Stimulated activated CD8-positive, alpha-beta memory T cell treated with anti-CD3 and anti-CD28 coated beads, Interleukin-15, amount 100 ng/mL, for 24 hours (primary cell): ENCODE measurements at places on chromosomes 6 and 20.

DNA sequence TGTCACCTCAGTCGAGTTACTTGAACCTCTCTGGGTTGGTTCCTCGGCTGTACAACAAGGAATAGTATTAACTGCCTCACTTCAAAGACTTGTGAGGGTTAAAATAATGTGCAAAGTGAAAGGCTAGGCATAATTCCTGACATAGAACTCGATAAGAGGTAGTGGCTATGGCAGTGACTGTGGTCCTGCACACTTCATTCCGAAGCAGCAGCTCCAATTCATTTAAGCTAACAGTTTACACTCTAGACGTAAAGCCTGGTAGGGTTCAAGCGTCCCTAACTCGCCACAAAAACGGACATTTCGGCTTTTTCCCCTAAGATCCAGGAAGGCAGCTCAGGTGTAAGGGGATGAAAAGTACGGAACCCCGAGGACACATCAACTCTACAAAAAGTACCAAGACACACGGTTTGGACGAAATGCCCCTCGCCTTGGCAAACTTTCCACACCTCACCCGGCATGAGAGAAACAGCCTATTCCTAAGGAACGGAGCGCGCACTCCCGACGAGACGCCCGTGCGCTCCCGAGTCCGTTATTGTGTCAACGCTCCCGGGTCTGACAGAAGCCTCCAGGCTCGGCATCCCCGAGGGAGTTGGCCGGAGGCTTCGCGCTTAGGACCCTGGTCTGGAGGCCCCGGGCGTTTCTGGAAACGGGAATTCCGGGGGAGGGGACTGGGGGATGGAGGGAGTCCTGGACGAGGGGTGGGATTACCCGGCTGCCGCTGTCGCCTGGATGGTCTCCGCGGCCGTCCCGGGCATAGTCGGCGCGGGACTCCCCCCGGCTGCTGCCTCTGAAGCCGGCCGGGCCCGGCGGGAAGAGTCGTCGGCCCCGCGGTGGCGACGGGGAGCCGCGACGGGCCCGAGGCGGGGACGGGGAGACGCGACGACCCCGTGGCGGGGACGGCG is 937 bp downstream of the ZNF318 start:
- DNase-seq, result no peak

DNA sequence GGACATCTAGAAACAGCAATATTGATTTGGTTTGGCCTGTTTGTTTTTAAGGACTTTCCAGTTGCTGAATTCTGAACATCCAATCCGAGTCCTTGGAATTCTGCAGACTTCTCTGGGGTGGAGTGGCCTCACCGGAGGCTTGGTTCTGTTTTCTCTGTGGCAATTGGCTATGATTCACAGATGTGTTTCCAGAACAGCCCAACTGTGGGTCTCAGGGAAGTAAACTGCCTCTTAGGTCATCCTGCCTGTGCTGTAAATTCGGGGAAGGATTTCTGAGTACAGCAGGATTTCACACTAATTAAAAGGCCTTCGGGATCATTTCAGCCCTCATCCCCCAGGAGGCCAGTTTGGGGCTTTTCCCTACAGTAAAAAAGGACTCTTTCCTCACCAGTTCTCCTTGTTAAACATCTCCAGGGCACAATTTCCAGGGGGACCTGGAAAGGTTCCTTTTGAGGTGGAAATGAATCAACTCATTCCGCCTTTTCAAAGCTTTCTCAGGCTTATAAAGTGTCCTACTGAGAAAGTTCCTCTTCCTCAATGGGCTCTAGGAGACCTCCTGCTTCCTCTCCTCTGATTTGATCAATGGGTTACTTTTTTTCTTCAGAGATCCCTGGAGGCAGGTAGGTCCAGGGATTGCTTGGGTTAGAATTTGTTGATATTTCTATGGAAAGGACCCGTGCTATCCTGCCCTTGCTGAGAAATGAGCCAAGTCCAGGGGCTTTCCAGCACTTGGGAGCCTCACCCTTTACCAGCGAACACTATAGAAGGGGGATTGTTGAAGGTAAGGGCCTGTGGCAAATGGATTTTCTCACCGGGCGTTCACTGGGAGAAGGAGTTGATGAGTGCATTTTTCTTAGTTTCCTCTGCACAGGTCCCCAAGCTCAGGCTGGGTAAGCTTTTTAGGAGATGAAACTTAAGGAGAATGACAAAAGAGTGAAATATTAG is 114.6 kb downstream of the CLIC5 start:
- no peak for DNase-seq

- DNase-seq, result no peak
Observed at GRCh38 chr20:13681248-13682125, 42.8 kb upstream of the TASP1 start.

- no peak for DNase-seq
Observed at GRCh38 chr20:18688676-18689075, 100.8 kb downstream of the DTD1 start.

GRCh38 chr20:46936415-46937156 is 41.9 kb downstream of the EYA2 start:
- DNase-seq, result no peak

- DNase-seq, result no peak
Observed at GRCh38 chr6:8084586-8084985, 17.8 kb downstream of the EEF1E1 start.

DNA sequence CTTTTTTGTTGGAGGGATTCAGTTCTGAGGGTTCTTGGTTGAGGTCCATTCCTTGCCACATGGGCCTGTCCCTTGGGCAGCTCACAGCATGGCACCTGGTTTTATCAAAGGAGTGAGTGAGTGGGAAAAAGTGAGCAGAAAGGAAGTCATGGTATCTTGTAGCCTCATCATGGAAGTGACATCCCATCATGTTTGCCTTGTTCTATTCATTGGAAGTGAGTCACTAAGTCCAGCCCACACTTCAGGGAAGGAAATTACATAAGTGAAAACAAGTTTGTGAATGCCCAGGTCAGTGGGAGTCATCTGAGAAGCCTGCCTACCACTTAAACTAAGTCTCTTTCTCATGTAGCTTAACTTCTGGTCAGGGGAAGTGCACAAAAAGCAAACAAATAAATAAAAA is 32.8 kb upstream of the ZNFX1 start:
- DNase-seq, result no peak

GRCh38 chr6:10112871-10113549 is 301.9 kb downstream of the TFAP2A start:
- DNase-seq, result no peak

- DNase-seq, result no peak
Observed at GRCh38 chr20:44495257-44495656, 19.6 kb downstream of the TTPAL start.

- DNase-seq, result no peak
Observed at GRCh38 chr6:23964865-23965264, 161.2 kb upstream of the NRSN1 start.

DNA sequence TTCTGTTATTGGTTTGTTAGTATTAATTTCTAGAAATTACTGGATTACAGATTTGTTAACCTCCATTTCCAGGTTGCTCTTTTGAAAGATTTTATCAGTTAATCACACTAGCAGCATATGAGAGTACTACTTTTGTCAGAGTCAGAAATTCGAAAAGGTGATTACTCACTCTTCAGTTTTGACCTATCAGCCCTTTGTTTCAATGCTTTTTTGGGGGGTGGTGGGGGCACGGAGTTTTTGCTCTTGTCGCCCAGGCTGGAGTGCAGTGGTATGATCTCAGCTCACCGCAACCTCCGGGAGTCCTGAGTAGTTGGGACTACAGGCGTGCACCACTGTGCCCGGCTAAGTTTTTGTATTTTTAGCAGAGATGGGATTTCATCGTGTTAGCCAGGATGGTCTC is 149.2 kb downstream of the JARID2 start:
- no peak for DNase-seq

DNA sequence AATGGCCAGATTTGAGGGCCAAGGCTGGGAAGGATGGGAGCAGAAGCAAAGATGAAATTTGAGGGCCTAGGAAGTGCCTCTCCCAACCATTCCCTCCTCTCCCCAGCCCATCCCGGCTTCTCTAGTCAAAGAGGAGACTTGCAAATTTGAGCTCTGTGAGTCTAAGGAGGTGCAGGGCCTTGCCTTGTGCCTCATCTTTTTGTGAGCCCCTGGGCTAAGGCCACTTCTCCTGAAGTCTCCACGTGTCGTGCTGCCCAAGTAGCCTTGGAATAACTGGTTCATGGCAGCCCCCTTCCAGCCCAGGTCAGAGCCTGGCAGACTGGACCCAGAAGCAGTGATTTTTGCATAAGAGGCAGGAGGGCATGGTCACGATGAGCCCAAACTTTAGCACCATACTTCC is 6.7 kb downstream of the PTGIS start:
- no peak for DNase-seq

DNA sequence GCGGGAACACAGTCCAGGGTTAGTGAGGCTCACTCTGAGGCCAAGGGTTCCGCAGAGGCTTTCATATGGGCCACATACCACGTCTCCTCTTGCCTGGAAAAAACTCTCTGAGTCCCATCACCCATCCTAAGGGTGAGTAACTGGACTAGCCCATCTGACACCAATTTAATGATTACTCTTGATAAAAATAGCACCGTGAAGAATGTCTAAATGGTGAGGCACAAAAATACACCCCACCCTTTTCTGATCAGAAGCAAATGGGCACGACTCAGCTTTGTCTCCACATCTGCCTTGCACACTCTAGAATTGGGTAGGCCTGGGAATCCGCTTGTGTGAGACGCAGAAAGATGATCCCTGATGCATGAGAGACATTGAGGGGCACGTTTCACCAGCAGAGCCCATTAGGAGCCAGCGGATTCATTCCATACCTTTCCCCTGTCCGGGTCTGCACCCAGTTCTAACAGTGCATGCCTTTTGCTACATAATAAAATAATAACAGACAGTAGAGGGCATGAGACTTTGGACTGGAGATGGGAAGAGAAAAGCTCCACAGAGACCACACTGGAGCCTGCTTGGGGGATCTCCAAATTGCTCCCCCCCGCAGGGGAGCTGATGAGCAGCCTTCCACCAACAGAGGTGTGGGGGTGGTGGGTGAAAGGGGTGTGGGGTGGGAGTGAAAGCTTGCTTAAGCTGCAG is 110.0 kb upstream of the KCNK16 start:
- DNase-seq, result no peak

DNA sequence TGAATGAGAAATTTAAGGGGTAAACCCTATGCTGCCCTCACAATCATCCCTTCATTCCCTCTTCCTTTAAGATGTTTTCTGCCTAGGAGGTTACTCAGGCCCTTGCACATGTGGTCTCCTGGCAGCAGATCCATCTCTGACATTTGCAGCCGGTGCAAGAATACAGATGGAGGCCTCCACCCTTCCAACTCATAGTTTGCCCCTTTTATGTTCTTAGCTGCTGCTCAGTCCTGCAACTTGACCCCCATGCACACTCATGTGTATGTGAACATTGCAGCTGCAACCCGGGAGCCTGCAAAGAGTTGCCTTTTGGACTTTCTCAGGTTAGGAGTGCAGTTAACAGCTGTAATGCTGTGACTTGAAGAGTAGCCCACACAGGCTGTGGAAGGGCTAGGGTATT is 131.9 kb upstream of the SGK1 start:
- no peak for DNase-seq

- no peak for DNase-seq
Observed at GRCh38 chr6:106591111-106591825, 38.0 kb downstream of the RTN4IP1 start.

DNA sequence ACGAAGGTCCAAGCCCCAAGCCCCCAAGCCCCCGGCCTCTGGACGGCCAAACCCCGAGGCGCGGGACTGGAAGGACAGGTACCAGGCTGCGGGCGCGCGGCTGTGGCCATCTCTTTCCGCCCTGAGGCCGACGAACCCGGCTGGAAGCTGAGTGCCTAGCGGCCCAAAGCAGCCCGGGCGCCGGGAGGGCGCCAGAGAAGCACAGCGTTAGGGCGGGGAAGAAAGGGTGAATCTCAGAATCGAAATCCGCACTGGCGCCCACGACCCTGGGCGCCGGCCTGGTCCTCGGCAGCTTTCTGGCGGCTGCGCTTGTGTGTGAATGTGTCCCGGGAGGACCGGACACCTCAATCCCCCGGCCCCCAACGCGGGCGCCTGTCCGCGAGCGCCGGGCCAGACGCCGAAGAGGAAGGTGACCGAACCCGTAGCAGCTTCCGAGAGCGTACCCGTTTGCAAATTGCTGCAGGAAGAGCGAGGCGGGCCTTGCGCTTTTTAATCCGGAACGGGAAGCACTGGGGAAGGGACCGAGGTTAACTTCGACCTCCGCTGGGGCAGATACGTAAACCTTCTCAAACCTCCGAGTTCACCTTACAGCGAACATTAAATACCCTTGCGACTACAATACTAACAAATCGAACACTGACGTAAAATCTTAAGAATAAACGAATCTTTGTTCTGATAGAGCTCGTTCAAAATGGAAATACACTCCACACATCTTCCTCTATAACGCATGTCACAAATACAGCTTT is 2.9 kb downstream of the NRN1 start:
- DNase-seq, result no peak

GRCh38 chr20:62461157-62461556 is 14.6 kb downstream of the GATA5 start:
- no peak for DNase-seq

- no peak for DNase-seq
Observed at GRCh38 chr6:82984720-82985119, 80.9 kb downstream of the UBE3D start.

- no peak for DNase-seq
Observed at GRCh38 chr6:7865781-7866180, 44.8 kb downstream of the TXNDC5 start.

DNA sequence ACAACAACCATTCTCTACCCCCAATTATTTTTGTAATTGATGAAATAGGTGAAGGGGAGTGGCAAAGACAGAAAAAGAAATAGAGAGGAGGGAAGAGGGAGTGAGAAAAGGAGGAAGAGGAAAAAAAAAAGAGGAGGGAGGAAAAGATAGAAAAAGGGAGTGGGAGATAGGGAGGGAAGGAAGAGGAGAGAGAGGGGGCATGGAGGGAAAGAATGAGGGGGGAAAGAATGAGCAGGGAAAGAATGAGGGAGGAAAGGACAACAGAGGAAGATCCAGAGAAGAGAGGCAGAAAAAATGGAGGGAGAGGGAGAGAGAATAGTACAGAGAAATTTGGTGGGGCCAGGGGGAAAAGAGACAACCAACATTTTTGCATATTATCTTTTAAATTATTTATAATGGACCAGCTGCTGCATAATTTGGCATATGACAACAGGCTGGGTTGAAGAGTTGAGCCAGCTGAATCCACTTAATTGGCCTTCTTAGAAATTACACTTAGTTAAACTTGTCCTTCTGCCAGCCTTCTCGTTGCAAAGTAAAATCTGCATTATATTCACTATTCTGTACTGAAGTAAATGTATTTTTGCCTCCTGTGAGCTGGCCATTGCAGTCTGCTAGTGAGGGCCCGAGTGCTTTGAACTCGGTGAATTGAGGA is 101.0 kb downstream of the ARHGAP18 start:
- no peak for DNase-seq
